ENCODE measurements at places on chromosomes 7 and 10. TPM values are rescaled to one million over a fixed set of nuclear protein-coding genes. Genes with fewer than 3 reads are reported as not detected.

CALML3 gene
- not detected for total RNA-seq

DNA sequence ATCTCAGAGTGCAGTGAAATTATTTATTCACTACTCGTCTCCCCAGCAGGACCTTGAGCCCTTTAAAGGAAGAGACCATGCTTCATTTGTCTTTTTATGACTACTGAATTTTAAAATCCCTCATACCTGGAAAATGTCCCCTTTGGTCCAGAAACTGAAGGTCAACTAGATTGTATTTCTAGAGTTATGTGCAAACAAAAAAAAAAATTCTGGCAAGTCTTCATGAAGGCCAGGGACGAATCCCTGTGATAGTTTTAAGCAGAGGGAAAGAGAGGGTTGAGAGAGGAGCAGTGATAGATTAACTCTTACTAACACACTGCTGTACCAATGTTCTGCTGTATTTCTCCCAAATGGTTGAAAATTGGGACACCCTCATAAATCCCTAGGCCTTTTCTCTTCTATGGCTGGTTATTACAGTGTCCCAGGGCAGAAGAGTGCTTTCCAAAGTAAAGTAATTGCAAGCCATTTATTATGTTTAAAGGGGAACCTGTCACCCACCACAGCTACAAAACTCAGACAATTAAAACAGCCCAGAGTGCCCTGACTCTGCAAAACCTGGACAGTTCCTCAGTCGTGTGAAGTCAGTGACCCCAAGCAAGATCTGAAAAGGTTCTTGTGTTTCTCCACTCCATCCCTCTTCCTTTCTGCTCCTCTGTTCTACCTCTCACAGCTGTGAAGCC is 182.8 kb upstream of the AOAH start:
- no peak overlapping the region for H3K27ac ChIP-seq
- no peaks in the 10 kb centered on the region for H3K27me3 ChIP-seq
- DNase-seq: no peak
- no peaks in the 10 kb centered on the region for H3K36me3 ChIP-seq
- H3K4me3 ChIP-seq: no peak overlapping the region

DNA sequence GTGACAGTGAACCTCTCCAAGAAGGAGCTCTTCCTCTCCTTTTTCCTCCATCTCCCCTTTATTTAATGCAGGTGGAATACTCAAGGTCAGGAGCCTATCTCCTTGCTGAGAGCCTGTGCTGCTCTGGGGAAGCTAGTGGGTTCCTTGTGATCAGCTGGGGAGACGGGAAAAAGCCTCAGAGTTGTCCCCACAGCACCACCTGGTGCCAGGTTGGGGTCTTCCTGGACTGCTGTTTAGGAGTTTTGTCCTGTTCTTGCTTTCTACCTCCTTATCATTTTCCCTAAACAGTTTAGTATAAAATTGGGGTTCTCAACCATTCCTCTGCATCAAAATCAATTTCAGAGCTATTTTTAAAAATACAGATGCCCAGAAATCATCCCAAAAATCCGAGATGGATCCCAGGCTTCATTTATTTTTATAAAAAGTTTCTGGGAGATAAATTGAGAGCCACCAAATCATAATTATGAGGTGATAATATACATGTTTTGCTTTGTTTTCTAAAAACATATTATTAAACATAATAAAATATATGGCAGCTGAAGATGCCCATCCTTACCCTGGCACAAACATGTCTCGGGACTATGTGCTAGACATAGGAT is 44.3 kb downstream of the MACC1 start:
- no peak overlapping the region for H3K27ac ChIP-seq
- no peak overlapping the region for H3K4me3 ChIP-seq

GRCh38 chr7:123624527-123625183 is 23.0 kb downstream of the ASB15 start:
- no peak overlapping the region for H3K4me3 ChIP-seq
- H3K4me1 ChIP-seq: no peaks in the 10 kb centered on the region
- H3K36me3 ChIP-seq: no peaks in the 10 kb centered on the region

LDB3 gene
- total RNA-seq: under 0.01 TPM

DNA sequence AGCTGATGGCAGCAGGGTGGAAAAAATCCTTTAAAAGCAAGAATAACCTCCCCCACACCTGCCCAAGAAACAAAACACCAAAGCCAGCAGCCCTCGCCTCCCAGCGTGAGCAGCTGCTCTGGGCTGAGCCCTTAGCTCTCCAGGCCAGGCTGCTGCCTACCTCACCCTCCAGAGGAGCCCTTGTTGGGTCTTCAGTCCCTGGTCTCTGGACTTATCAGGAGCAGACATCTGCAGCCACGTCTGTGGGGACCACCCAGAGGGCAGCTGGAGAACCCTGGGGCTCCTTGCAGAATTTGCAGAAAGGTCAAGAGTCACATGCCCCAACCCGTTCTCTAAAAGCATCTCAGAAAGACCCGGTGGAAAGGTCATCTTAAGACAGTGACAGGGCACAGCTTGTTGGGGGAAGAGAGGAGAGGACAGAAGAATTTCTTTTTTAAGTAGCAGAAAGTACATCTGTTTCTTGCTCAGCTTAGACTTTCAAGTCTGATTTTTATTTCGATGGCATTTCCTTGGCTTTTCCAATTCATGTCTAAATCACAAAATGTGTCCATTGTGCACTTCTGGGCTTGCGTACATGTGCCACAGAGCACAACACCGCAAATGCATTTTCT is 425.7 kb upstream of the NFE2L3 start:
- no peak for DNase-seq
- no peaks in the 10 kb centered on the region for H3K27me3 ChIP-seq
- no peaks in the 10 kb centered on the region for H3K4me1 ChIP-seq
- no peaks in the 10 kb centered on the region for H3K36me3 ChIP-seq
- no peak overlapping the region for H3K4me3 ChIP-seq

PKD2L1 gene
- not detected for total RNA-seq

GRCh38 chr10:54585572-54585971 is 215.5 kb downstream of the PCDH15 start:
- H3K27me3 ChIP-seq: no peaks in the 10 kb centered on the region
- no peaks in the 10 kb centered on the region for H3K36me3 ChIP-seq

VAX1 gene
- not detected for total RNA-seq

DNA sequence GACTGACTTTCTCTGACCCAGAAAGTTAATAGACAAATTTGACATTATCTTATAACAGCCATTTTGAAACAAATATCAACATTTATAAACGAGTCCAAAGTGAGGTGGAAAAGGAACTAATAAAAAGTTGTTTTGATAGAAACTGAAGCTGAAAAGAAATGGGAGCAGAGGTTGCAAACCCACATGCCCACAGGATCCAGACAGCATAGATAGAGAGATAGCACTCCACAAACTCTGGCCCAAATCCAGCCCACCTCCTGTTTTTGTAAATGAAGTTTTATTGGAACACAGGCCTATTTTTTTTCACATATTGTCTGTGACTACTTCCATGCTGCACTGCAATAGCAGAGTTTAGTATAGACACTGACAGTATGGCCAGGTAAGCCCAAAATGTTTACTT is 171.9 kb downstream of the PRKG1 start:
- peaks cover 14% of the 10 kb centered on the region for H3K4me1 ChIP-seq
- no peaks in the 10 kb centered on the region for H3K36me3 ChIP-seq
- H3K4me3 ChIP-seq: no peak overlapping the region
- no peaks in the 10 kb centered on the region for H3K27me3 ChIP-seq
- DNase-seq: no peak
